ENCODE measurements at places on chromosomes 7 and 10.

DNA sequence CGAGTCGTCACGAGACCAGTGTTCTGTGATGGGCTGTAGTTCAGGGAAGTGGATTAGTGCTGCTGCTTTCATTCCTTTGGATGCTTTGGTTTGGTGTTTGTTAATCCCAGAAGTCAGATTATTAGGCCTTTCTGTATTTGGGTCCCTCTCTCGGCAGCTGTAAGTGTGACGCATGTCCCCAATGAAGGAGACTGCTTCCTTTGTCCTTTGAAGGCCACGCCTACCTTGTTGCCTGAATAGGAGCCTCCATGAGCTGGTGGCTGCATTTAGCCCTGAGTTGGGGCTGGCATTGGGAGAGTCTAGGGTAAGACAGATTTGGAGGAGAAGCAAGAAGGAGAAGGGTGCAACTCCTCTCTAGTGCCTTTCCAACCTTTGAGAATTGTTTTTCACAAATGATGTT is 34.5 kb downstream of the DOCK1 start:
- DNase-seq: no peak

DNA sequence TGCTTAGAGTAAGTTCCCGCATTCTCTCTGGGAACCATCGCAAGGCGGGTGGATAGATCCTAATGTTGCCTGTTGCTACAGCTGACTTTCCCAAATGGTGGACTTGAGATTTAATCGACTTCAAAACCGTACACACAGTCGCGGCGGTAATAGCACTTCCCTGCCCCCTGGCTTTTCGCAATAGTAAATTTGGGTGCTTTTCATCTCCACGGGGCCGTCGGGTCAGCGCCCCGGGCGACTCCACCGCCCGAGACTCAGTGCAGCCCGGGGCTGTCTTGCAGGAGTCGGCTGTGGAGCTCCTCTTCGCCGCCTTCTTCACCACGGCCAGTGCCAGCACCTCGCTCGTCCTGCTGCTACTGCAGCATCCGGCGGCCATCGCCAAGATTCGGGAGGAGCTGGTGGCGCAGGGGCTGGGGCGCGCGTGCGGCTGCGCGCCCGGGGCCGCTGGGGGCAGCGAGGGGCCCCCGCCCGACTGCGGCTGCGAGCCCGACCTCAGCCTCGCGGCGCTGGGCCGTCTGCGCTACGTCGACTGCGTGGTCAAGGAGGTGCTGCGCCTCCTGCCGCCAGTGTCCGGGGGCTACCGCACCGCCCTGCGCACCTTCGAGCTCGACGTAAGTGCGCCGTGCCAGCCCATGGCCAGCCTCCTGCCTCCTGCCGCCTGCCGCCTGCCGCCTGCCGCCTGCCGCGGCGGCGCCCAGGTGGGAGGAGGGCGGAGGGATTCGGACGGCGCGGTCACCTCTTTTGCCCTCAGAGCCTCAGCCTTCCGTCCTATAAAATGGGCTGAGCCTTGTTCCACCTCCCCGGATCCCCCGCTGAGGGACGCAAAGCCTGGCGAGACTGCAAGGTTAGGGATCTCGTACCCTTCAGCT is 5.3 kb downstream of the CYP26C1 start:
- DNase-seq: no peak

GRCh38 chr10:11381023-11381422 is 230.4 kb downstream of the USP6NL start:
- DNase-seq: no peak

DNA sequence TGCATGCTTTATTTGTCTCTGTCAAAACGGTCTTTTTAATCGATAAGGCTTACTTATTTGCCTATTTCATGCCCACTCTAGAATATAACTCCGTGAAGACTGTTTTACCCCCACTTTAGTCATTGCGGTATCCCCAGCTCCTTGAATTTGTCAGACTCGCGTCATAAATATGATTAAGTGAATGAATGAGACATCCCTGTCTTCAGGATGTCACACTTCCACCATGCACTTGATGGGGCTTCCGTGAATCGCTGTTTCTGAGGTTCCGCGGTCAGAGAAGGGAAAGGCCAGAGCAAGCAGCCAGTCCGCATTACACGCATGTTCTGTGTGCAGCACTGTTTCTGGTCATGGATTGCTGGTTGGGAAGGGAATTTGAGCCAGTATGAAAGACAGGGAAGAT is 138.8 kb downstream of the CELF2 start:
- no peak for DNase-seq

GRCh38 chr10:31930023-31930751 is 1.6 kb upstream of the ARHGAP12 start:
- no peak for DNase-seq

GRCh38 chr7:47377741-47378140 is 204.2 kb downstream of the TNS3 start:
- no peak for DNase-seq

GRCh38 chr10:101629837-101630632 is 41.9 kb downstream of the DPCD start:
- DNase-seq: no peak

DNA sequence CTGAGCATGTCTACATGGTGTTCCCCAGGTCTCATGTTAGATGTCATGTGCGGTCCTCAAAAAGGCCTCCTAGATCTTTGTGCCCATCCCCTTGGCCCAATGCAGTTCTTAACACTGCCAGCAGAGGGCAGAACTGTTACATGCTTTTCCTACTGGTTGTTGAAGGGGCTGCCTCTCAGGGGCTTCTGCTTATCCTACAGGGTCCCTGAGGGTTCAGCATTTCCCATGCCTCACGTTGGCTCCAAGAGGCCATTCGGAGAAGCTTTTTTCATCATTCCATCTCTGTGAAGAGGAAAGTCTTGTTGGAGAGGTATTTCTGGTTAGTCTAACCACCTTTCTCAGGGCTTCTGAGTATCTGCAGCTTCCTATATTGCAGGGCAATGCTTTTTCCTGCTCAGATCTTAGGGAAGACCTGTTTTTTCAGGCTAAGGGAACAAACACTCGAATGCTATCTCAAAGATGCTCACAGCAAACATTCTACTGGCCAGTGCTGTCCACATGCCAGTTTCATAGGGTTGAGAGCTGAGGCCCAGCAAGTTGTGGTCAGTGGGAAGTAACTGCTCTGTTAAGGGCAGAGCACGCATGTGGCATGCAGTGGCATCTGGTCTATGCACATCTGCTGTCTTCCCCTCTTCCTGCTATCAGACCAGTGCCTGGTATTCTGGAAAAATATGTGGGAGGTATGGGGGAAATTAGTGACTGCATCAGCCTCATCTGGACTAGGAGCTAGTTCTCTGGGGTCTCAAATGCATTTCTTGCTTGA is 31.5 kb downstream of the MBL2 start:
- DNase-seq: no peak

- DNase-seq: no peak
Measured at GRCh38 chr7:47957156-47957555, 8.9 kb upstream of the PKD1L1 start.
